DMS53 (cell line): ENCODE measurements at places on chromosomes 4 and X.

GRCh38 chrX:16138108-16138427 is 14.7 kb downstream of the GRPR start:
- peak; percentile 2 for DNase-seq

GRCh38 chrX:53071604-53072417 is 10.4 kb upstream of the TSPYL2 start:
- peak; percentile 95 for DNase-seq

GRCh38 chr4:123488916-123489315 is 92.3 kb downstream of the SPRY1 start:
- DNase-seq, result peak; percentile 67

- no peak for DNase-seq
Measured at GRCh38 chr4:37667197-37668100, 18.7 kb downstream of the RELL1 start.

GRCh38 chrX:135480076-135480475 is 40.4 kb upstream of the INTS6L start:
- DNase-seq, result no peak

GRCh38 chr4:54231768-54232688 is 2.9 kb downstream of the PDGFRA start:
- DNase-seq, result peak; percentile 43

GRCh38 chr4:112552668-112553067 is 36.7 kb upstream of the NEUROG2 start:
- no peak for DNase-seq

DNA sequence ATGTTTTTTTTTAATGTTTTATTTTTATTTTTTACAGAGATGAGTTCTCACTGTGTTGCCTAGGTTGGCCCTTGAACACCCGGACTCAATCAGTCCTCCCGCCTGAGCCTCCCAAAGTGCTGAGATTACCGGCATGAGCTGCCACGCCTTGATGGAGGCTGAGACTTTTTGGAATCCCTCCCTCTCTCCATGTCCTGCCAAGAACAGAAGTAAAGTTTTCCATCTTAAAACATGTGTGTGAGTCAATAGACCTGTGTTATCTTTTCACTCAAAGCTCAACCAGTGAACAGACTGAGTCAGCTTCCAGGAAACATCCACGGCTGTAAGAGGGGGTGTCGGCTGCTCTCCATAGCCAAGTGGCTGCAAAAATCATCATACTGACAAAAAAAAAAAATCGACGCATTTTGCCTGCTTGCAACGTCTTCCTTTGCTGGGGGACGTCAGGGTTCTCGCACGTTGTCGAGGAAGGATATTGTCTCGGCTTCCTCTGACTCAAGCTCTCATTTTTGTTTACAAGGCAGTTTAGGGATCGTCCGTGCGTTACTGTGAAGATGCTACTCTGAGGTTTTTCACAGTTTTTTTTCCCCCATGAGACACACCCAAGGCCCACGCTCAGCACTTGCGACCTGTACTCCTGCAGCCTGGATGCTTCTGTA is 10.0 kb upstream of the ASMTL start:
- DNase-seq, result no peak

DNA sequence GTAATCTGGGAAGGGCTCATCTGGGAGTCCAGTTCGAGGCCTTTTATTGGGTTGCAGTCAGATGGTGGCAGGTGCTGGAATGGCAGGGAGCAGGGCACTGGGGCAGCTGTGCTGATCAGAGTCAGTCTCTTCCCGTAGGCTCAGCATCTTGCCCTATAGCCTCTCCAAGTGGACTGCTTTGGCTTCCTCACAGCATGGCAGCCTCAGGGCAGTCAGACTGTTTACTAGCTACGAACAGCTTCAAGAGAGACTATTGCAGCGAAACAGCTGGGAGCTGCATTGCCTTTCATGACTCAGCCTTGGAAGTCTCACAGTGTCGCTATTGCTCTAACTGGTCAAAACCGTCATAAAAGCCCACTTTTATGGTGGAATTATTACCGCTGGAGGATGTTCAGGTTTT is 26.8 kb upstream of the DUSP21 start:
- no peak for DNase-seq

DNA sequence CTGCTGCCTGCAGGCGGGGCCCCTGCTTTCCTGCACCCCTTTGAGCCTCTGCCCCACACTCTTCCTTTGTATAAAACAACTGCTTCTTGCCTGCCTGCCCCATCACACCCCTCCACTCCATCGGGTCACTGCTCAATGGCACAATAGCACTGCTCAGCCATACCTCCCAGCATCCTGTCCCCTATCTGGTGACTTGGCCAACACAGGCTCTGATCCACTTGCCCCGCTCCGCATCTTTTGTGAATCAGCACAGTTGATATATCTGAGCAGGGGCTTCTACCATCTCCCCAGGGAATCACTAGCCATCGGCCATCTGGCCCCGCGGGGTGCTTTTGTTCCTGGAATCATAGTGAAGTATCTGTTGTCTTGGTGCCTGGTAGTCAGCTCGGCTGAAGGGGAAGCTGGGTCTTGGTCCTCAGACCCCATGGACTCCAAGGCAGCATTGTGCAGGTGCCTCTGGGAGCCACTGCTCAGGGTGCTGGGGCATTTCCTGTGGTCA is 45.3 kb downstream of the MAP7D3 start:
- DNase-seq, result no peak

DNA sequence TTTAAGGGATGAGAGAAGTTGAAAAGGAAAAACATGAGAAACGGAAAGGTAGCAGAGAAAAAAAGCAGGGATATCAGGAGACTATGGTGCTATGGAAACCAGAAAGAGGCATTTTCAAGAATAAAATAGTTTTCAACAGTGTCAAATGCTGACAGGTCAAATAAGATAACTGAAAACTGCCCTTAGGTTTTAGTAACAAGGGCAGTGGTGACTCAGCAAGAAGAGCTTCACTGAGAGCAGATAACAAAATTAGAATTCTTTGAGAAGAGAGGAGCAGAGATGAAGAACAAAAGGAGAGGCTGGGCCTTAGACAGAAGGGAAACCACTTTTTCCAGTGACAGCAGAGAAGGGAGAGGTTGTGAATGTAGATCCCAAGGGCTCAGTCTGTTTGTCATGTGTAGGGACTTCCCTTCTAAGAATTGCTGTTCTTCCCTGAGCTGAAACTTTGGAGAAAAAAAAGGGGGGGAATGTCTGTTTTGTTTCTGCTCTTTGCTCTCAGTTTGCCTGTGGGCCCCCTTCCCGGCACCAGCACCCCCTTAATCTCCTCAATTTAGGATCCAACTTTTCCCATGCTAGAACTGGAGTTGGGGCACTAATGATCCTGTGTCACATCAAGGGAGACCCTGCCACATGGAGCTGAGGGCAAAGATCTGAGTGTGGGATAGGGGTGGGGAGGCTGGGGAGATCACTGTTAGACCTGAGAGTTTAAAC is 26.8 kb upstream of the MAGEA10 start:
- DNase-seq, result no peak

DNA sequence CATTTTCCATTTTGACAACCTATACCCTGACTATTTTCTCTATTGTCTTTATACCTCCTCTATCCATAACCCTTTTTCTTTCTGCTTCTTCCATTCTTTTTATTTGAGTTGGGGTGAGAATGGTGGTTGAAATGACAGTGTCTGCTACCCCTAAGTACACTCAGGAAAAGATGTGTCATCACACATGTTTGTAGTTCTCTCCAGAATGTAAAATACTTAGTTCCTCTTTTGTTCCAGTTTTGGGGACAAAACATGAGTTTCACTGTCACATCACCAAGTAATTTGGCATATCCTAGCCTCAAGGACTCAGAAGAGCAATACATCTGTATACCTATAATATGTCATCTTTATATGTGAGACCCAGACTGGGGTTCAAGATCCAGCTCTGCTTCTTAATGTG is 90.3 kb downstream of the COMMD8 start:
- DNase-seq, result no peak
